Osteoblast (primary cell): ENCODE measurements at places on chromosomes 7 and 10. TPM values are rescaled to one million over a fixed set of nuclear protein-coding genes. Genes with fewer than 3 reads are reported as not detected.

GRCh38 chr7:135825406-135825805, 76.8 kb upstream of the FAM180A start:
- DNase-seq, result no peak

DNA sequence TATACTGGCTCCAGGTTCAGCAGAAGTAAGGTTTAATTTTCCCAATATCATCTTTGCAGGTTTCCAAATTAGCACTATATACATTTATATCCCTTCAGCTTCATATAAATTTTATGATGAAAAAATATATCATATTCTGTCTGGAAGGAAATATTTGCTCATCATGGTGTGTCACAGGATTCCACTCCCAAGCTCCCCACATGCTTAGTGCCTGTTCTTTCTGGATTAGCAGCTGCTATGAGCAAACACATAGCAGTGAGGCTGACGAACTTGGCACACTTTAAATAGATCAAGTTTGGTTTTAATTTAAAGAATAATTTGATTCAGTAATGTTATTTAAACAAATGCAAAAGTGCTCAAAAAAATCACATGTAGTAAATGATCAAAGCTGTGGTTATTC, 251.9 kb downstream of the AGMO start:
- peak; percentile 10 for DNase-seq

Gene ZNF117
- 8.0 and 8.3 TPM in 2 replicates for total RNA-seq

Gene LIPN
- not detected in 2 replicates for total RNA-seq

Gene LRRC4
- 0.29 and 0.72 TPM in 2 replicates for total RNA-seq

Gene BLNK
- under 0.01 and 0.36 TPM in 2 replicates for total RNA-seq
